ENCODE measurements at places on chromosomes 11 and 22.

GRCh38 chr11:109326781-109327180 lies 95.2 kb upstream of the C11orf87 start:
- no peak for DNase-seq

GRCh38 chr11:110715541-110715940 lies 3.3 kb upstream of the ARHGAP20 start:
- no peak for DNase-seq

GRCh38 chr11:124570160-124570559 lies 363 bp downstream of the OR8A1 start:
- DNase-seq: no peak

DNA sequence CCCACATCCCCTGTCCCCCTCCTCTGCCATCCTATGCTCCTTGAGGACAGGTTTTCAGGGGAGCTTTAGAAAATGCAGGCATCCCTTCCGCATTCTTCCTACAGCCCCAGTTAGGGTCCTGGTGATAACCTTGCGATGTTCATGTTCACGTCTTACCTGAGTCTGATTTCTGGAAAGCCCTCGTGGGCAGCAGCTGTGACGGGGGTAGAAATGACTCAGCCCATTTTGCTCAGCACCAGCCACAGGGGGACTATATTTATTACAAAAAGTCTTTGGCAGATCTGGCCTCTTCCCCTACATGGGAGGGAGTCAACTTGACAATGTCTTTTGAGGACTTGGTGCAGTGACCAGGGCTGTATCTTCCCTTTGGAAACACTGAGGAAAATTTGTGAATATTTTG lies 12.3 kb downstream of the PKNOX2 start:
- no peak for DNase-seq

- DNase-seq: no peak
Measured at GRCh38 chr22:50298266-50298637, 9.2 kb downstream of the PLXNB2 start.

- DNase-seq: no peak
Measured at GRCh38 chr11:116990061-116990473, 108.2 kb downstream of the SIK3 start.

Measured in WTC11 (cell line).